Cerebellar nuclear complex (tissue), 1 donor: ENCODE measurements at places on chromosomes 7 and 10.

GRCh38 chr10:53619671-53620070, 847.1 kb upstream of the MBL2 start:
- no peak for DNase-seq

- no peak for DNase-seq
Measured at GRCh38 chr10:117596706-117597105, 54.2 kb downstream of the EMX2 start.

GRCh38 chr7:105841866-105842265, 34.5 kb downstream of the ATXN7L1 start:
- no peak for DNase-seq

DNA sequence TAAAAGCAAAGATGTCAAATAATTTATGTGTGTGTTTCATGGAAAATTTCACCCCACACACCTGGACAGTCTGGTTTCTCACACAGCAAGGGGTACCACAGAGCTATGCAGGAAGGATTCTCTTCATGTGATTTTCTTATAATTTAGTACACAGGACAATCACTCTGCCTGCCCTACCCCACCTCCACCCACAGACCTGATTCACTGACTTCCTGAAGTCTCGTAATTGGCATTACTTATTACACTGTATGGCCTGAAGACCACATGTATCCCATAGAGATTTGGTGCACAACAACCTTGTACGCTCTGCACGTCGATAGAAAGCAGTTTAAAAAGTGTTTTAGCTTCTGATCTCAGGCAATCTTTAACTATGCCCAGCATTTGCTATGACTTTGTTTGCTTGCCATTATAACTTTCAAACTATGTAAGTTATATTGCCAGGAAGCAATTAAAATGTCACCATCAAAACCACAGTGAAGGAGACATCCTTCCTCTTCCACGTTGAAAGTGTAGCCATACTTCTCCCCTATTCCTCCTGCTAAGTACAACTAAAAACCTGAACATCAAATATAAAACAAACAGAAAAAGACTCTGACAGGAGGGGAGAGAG, 279.4 kb upstream of the IMMP2L start:
- no peak for DNase-seq

DNA sequence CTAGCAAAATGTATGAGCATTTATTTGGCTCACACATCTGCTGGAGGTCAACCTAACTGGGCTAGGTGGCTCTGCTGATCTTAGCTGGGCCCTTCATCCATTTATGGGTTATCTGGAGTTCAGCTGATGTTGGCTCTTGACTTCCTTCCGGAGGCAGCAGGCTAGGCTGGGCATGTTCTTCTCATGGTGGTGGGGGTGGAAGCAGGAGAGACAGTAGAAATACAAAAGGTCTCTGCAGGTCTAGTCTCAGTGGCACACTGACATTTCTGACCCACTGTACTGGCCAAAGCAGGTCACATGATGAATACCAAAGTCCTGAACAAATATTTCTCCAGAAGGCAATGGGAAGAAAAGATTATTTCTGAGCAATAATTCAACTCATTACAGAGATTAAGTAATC, 334.6 kb downstream of the CRPPA start:
- no peak for DNase-seq

- DNase-seq, result no peak
Measured at GRCh38 chr10:112347709-112348671, 25.9 kb upstream of the ACSL5 start.

DNA sequence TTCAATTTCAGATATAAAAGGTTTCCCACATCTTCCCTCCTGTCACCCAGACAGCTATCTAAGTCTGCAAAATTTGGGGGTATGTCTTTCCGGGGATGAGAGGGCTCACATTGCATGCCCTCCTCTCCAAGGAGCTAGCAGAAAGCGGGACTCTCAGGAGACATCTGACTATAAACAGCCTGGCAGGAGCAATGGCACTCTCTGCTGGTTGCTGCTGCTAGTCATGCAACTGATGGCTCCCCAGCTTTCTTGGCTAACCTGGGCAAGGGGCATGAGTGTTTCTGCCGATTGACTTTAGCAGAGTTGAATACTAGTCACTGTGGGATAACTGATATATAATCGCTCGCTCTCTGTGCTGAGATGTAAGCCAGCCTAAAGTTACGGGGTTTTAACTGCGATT, 12.0 kb downstream of the TBX20 start:
- DNase-seq, result no peak

DNA sequence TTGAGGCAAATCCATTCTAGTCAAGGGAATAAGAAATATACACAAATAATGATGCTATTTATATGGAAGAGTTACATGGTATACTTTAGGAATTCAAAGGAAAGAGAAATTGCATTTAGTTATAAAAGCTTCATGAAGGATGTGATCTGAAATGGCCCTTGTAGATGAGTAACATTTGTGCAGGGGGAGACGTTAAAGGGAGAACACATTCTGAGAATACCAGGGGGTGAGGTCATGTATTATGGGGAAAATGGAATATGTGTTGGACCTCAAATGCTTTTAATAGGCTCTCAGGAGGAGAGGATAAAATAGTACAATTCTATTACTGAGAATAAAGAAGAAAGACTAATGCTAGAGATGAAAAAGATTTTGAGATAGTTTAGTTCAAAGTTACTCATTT, 122.5 kb upstream of the NOBOX start:
- no peak for DNase-seq

GRCh38 chr10:104895541-104895940, 254.5 kb downstream of the SORCS3 start:
- peak; percentile 22 for DNase-seq

GRCh38 chr10:91935886-91936285, 12.3 kb downstream of the BTAF1 start:
- no peak for DNase-seq

DNA sequence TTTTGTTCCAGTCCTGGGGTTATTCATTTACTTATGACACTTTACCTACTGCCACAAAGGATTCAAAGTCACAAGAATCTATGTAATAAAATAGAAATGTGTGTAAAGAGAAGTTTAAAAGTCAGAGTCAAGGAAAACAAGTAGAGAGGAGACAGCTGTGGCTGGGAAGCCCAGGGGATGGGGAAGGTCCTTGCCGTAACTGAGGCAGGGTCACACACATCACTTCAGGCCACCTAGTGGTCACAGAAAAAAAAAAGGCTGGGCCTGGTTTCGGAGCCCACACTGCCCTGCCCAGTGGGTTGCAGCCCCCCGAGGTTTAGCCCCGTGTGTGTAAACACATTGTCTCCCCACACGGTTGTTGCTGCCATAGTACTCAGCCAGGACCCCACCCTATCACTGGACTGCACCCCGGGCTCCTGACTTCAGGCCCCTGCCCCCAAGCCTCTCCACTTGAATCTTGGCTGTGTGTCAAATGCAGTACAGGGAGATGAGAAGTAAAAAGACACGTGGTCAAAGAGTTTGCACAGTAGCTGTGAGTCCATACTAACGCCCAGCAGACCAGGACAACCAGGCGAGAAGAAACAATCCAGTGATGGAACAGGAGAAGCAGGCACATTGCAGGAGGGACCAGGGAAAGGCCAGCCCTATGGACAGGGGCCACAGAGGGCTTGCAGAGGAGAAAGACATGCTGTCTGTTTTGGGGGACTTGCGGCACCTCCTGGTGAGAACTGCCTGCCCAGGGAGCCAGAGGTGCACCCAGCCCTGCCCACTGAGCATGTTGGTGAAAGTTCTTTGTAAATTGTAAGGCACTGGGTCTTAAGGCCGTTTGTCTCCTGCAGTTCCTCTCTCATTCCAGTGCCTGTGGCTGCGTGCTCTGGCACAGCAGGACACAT, 91.4 kb upstream of the MACROH2A2 start:
- DNase-seq, result no peak

DNA sequence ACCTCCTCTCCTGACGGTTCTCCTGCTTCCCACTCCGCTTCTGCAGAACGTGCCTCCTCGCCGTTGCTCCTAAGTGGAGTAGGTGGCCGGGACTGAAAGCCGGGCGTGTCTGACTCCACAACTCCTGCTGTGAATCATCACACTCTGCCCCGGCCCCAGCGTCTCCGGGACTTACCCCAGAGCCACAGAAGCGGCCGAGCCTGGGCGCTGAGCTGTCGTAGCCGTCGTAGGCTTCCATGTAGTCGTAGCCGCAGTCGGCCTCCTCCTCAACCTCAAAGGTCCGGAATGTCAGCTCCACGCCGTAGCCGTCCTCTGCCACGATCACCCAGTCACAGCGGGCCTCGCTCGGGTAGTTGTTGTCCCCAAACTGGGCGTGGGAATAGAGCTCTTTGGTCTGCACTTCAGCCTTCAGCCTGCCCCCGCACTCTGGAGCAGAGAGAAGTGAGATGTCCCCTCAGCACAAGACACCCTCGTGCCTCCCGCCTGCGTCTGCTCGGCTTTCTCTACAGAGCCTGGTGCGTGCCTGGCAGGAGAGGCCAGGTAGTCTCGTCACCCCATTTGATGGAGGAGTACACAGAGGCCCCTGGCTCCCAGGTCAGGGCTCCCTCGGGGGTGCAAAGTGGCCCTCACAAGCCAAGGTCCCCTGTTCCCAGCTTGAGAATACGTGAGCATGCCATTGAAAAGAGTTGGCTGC, 11.2 kb upstream of the OPALIN start:
- no peak for DNase-seq

GRCh38 chr10:93222211-93222754, 148.6 kb downstream of the CYP26A1 start:
- no peak for DNase-seq

- DNase-seq, result no peak
Measured at GRCh38 chr7:108345710-108346336, 110.4 kb downstream of the NRCAM start.

GRCh38 chr10:119516381-119517234, 25.9 kb downstream of the RGS10 start:
- DNase-seq, result no peak

- DNase-seq, result no peak
Measured at GRCh38 chr7:125358551-125359167, 429.0 kb upstream of the POT1 start.

DNA sequence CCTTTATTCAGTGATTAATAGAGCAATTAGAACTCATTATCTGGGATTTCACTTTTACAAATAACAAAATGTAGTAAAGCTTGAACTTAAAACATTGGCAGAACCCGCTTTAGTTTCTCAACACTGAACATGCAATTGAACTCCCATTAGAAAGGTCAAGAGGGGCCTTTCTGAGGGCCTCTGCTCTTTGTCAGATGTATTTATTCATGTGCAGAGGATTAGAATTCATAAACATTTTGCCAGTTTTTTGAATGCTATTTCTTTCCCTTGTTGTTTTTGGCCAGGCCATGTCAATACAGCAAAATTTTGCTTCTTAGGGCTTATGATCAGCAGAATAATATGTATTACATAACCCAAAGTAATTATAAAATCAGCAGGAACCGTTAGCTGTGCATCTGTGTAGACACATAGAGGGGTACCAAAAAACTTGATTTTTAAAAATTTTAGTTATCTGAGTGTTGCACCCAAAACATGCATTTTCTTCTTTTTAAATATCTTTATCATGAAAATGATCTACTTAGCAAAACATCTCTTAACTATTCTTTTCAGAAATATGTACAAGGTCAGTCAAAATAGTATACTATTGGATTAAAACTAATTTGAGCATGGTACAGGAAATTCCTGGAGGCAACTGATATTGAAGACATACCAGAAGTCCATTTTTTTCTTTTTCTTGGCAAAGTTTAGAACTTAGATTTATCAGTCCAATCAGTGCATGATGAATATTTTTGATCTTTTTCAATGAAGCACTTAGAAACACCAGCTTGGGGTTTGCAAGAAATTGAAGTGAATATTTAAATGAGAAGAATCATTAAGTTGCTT, 177.5 kb downstream of the TWIST1 start:
- no peak for DNase-seq

DNA sequence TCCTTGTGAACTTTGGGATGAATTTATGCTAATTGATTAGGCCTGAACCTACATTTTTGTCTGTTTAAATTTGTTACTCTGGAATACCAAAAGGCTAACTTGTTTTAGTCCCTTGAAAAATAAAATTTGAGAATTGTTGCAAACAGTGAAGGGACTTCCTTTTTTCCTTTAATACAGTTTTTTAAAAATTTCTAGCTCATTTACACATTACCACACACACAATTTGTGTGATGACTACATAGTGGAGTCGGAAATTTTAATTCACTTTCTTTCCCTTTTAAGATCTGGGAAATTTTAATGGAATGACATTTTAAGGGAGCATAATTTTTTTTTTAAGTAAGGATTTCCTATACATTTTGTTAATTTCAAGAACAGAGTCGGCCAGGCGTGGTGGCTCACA, 8.6 kb upstream of the TMEM236 start:
- no peak for DNase-seq

GRCh38 chr10:116240157-116240950, 32.7 kb downstream of the GFRA1 start:
- DNase-seq, result no peak

- no peak for DNase-seq
Measured at GRCh38 chr7:131145770-131146169, 181.9 kb upstream of the MKLN1 start.

- no peak for DNase-seq
Measured at GRCh38 chr7:136325027-136325426, 347.9 kb upstream of the MTPN start.

- no peak for DNase-seq
Measured at GRCh38 chr7:537911-538634, 18.4 kb upstream of the PDGFA start.

DNA sequence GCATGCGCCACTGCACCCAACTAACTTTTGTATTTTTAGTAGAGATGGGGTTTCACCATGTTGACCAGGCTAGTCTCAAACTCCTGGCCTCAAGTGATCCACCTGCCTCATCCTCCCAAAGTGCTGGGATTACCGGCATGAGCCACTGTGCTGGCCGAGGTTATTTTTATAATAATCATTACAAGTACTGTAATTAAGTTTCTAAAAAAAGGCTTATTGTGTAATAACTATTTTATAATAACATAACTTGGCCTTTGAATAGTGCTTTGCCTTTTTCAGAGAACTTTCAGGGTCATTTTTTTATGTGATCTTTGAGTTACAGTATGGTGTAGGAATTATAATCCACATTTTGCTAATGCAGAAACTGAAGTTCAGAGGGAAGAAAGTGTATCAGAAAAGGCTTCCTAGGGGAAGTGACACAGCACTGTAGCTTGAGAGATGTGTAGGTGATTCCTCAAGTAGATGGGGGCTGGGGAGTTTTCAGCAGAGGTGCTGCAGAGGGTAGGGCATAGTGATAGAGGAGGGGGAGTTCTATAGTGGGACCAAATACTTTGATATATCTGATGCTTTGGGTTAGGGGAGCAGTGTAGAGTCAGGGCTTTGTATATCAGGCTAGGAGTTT, 9.2 kb upstream of the SYPL1 start:
- no peak for DNase-seq

DNA sequence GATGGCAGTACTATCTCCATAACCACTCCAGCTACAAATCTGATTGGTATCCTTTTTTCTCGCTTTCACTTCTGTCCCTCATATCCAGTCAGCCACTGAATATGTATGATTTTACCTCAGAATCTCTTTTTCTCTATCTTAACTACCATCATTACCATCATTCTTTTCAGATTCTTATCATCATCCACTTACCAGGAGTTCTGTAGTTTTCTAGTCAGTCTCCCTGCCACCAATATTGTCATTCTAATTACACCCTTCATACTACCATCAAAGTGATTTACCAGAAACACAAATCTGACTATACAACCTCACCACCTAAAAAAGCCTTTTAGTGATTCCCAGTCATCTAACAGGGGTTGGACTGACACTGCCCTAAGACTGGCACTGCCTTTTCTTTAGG, 64.9 kb upstream of the TMEM140 start:
- DNase-seq, result no peak

- no peak for DNase-seq
Measured at GRCh38 chr10:43224321-43224720, 42.5 kb downstream of the RASGEF1A start.

GRCh38 chr7:21108182-21108581, 319.7 kb upstream of the SP4 start:
- DNase-seq, result no peak
